Coronary artery (tissue), 2 donors: ENCODE measurements at places on chromosomes 1 and 21.

DNA sequence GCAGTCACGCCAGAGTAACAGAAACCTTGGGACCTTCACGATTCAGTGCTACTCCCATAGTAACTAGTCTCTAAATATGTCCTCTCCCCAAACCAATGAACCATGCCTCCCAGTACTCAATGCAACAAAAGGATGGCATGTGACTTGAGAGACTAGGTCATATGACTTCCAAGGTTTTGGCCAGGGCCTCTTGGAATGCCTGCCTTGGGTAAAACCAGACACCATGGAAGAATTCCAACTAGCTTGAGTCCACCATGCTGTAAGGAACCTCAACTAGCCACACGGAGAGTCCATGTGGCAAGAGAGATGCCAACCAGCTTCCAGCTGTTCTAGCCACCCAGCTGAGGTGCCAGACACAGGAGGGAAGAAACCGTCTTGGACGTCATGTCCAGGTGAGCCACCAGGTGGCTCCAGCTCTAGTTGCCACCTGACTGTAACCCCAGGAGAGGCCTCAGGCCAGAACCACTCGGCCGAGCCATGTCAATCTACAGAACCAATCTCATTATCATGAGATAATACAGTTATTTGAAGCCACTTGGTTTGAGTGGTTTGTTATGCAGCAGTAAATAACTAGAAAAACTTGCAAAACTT lies 115.0 kb downstream of the SYF2 start:
- no peak for DNase-seq

DNA sequence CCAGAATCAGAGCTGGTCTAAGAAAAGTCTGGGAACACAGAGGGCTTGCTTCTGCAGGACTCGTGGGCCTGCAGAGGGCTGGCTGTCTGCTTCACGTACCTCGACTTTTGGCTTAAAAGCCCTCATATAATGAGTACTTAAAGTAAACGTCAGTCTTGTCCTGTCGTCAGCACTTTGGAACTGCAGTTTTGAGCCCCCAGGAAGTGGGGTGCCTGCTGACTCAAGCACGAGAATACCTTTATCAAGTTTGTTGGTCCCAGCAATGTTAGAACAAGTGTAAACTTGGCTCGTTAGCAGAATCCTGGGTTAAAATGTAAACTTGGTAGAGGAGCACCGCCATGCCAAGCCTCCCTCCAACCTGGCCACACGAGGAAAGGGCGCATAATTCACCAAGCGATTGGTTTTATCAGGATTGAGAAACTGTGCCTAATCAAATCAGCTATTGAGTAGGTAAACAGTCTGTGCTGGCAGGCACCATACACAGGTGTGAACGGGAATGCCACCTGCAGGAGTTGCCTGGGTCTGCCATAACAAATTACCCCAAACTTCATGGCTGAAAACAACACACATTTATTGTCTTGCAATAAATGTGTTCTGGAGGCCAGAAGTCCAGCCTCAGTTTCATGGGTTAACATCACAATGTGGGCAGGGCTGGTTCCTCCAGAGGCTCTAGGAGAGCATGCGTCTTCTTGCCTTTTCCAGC lies 45.0 kb upstream of the FHAD1 start:
- DNase-seq: no peak

- DNase-seq: no peak
These were observed 8.3 kb downstream of the OTUD7B start for GRCh38 chr1:150002217-150002616.

DNA sequence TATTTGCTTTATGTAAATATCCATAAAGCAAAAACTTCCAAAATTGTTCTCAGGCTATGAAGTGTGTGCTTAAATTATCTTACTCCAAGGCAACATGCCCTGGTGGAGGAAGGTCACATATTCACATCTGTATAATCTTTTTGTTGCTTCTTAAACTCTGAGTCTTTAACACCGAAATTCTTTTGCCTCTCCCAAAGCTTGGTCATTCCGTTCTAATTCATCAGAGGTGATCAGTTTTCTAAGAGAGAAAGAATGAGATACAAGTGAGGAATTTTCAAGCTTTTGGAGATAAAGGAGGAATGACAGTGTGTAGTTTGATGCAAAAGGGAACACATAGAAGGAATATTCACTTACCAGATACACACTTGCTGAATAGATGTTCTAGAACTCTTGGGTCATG lies 561.7 kb downstream of the LTN1 start:
- DNase-seq: no peak

GRCh38 chr21:37677006-37677405 lies 239.3 kb downstream of the KCNJ6 start:
- DNase-seq: no peak

- no peak for DNase-seq
These were observed 14.8 kb upstream of the GBP5 start for GRCh38 chr1:89287181-89288050.

GRCh38 chr1:46466477-46467182 lies 23.0 kb upstream of the DMBX1 start:
- no peak for DNase-seq

GRCh38 chr21:31159808-31160207 lies 121.5 kb upstream of the KRTAP19-8 start:
- DNase-seq: no peak

GRCh38 chr1:47692196-47692595 lies 254.4 kb downstream of the FOXD2 start:
- peak; percentile 5 for DNase-seq

DNA sequence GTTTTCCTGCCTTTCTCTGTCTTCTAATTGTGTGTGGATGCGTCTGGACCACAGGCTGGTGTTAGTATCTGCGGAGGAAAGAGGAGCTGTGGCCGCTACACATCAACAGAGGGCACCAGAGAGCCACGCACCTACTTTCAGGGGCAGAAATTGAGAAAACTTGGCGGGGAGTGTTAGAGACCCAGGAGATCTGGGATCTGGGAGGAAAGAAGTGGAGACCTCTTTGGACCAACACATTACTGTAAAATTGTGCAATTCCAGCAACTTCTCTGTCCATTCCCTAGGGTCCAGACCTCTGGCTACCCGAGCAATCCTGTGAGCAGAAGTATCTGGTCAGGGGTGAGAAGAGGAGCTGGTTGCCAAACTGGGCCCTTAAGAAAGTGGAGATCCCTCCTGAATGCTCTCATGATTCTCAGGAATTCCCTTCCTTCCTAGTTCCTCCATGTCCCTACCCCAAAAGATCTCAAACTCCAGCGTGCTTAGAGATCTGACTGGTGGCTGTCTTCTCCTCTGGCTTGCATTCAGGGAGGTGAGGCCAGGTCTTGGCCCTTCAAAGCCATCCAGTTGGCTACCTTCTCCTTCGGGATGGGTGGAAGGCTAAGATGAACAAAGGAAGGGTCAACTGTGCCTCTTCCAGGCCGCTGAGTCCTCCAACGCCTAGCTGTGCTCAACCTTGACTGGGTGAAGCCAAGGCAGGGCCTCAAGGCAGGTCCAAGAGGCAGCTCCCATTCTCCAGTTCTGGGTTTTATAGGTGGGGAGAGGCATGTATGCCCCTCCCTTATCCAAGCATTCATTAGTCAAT lies 1.2 kb upstream of the KIRREL1 start:
- DNase-seq: peak; percentile 85

DNA sequence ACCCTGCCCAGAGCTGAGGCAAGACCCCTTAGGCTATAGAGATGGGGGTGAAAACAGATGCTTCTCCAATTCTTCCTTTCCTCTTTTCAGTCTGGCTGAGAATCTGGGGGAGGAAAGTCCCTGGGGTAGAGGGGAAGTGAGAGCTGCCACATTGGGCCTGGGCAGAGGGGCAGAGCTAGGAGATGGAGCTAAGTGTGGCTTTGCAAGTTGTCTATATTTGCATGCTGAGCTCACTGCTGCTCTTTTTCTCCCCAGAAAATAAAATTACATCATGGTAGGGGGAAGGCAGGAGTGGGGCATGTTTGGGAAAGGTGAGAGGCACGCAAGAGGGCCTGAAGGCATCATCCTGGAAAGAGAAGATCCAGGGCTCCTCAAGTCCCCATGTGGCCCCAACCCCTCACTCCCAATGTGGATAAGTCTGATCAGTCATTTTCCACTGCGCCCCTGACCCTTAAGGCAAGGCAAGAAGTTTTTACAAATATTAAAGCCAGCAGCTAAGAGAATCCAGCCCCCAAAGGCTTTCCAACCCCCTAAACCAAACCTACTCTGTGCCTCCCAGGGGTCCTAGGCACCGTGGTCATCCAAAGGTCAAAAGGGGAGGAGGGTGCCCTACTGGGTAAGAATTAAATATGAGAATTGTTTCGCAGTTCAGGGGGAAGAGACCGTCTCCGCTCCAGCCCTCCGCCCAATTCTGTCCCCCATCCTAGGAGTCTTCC lies 500 bp upstream of the PEA15 start:
- DNase-seq: no peak

DNA sequence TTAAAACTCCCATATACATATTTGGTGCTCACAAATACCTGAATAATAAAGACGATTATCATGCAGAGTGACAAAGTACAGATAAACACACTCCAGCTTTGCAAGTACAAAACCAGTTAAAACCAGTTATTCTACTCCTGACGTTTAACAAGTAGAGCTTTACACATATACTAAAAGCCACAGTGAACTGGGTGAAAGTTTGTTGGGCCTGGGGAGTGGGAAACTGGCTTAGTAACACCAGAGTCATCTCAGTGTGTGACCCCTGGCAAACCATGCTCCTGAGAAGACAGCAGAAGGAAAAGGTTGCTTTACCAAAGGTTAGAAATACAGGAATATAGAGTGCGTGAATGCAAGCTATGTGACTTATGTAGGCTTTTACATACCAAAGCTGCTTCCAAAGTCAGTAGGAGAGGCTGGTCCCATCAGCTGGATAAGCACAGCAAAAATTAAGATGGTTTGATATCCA lies 148.1 kb downstream of the NRIP1 start:
- DNase-seq: no peak

GRCh38 chr1:85264150-85264549 lies 4.7 kb upstream of the C1orf52 start:
- DNase-seq: no peak

DNA sequence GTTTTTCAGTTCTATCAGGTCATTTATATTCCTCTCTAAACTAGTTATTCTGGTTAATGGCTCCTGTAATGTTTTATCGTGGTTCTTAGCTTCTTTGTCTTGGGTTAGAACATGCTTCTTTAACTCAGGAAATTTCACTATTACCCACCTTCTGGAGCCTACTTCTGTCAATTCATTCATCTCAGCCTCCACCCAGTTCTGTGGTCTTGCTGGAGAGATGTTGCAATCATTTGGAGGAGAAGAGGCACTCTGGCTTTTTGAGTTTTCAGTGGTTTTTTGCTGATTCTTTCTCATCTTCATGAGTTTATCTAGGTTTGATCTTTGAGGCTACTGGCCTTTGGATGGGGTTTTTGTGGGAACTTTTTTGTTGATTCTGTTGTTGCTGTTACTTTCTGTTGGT lies 213.0 kb downstream of the BRINP2 start:
- DNase-seq: no peak

- no peak for DNase-seq
These were observed 43.7 kb downstream of the SRSF11 start for GRCh38 chr1:70264839-70265238.

DNA sequence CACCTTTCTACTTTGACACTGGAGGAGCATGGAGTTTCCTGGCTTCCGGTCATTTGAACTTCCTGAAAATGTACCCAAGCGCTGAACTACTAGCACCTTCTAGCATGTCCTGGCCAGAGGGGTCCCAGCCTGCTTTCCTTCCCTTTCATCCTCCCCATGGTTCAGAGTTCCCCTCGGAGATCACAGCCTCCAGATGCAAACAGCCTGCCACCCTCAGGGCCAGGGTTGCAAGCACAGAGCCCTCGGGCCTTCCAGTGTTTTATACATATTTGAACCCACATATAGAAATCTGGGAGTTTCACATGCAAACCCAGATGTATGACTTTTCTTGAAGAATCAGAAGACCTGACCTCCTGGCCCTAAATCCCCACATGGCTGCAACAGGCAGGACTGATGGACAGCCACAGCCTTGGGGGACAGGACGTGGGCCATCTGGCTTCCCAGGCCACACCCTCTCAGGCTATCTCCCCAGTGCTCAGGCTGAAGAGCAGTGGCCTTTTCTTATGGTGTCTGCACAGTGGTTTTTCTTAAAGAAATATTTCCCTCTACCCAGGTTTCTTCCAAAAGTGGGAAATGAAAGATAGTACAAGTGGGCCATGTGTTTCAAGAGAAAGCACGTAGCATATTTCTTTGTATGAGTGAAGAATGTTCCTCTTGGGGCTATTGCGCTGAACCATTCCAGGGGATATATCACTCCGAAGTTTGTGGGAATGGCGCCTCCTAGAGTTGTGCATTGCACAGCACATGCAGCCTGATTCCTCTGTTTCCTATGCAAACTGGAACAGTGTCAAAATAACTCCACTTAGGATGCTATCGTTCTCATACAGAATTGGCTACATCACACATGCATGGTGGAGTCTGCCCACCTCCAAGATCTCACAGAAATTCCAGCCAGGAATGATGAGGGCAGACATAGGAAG lies 232.0 kb upstream of the VAMP3 start:
- DNase-seq: no peak

GRCh38 chr1:21822349-21822748 lies 10.3 kb downstream of the LDLRAD2 start:
- no peak for DNase-seq

DNA sequence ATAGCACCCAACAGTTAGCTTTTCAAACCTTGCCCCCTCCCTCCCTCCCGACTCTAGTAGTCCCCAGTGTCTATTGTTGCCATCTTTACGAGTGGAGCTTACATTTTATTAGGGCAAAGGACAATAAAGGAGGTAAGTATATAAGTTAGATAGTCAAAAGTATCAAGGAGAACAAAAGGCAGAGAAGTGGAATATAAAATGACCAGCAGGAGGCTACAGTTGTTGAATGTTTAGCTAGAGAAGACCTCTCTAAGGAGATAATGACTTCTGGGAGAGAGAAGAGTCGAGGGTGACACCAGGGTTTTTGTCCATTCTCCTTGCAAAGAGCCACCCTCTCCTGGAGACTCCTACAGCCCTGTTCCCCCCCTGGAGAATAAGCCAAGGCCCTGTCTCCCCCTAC lies 48.7 kb downstream of the SYT6 start:
- DNase-seq: no peak

GRCh38 chr1:193213998-193214397 lies 27.6 kb upstream of the B3GALT2 start:
- no peak for DNase-seq

- DNase-seq: no peak
These were observed 35.4 kb downstream of the TMPRSS15 start for GRCh38 chr21:18368205-18368604.

- DNase-seq: no peak
These were observed 99.6 kb downstream of the ODF2L start for GRCh38 chr1:86296305-86297205.

GRCh38 chr21:42411891-42412635 lies 8.4 kb downstream of the UBASH3A start:
- no peak for DNase-seq

DNA sequence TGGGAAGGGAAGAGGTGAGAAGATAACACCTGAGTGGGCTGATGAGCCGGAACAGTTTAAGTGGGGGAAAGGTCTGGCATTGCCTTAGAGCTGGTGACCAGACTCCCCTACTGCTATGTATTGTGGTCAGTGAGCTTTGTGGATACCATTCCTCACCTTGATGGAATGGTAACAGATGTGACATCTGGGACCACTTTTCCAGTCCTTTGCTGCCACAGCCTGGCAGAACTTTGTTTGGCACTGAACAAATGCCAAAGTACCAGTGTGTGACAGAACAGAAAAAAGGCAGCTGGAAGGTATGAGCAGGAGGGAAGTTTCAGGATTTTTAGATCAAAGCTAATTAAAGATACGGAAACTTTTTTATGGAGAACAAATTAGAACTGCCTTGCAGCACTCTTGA lies 6.2 kb downstream of the MED8 start:
- DNase-seq: no peak

GRCh38 chr1:204286831-204287421 lies 72.8 kb downstream of the PLEKHA6 start:
- DNase-seq: no peak

GRCh38 chr1:247184254-247184653 lies 12.4 kb upstream of the ZNF124 start:
- DNase-seq: no peak

- no peak for DNase-seq
These were observed 44.6 kb upstream of the SIM2 start for GRCh38 chr21:36654324-36654723.
